ENCODE measurements at places on chromosomes 5 and 9. TPM values are rescaled to one million over a fixed set of nuclear protein-coding genes. Genes with fewer than 3 reads are reported as not detected.

Gene CER1
- not detected for total RNA-seq

Gene PCDHB12
- total RNA-seq, result not detected

Gene IRX2
- total RNA-seq, result 1.3 TPM

Gene SOWAHA
- 0.14 TPM for total RNA-seq

Gene IL5
- total RNA-seq, result not detected

Gene BRD3
- 16.1 TPM for total RNA-seq

Gene LHX6
- total RNA-seq, result 0.24 TPM

Gene MYMK
- total RNA-seq, result not detected

Gene ADGRD2
- total RNA-seq, result not detected

Gene SLCO6A1
- total RNA-seq, result not detected

Gene LHX2
- total RNA-seq, result 4.7 TPM

Gene THG1L
- 29.8 TPM for total RNA-seq

Gene FBXL7
- total RNA-seq, result 1.6 TPM

Gene CENPK
- 35.5 TPM for total RNA-seq

Gene SLC34A3
- total RNA-seq, result 0.13 TPM

Gene NMUR2
- total RNA-seq, result not detected

Gene NR5A1
- not detected for total RNA-seq

Gene HSPA4
- total RNA-seq, result 197 TPM

Gene DDX4
- total RNA-seq, result 0.02 TPM

Gene RXFP3
- total RNA-seq, result not detected

Gene NXNL2
- 0.54 TPM for total RNA-seq

Gene PCA3
- not detected for total RNA-seq

Gene LCN1
- not detected for total RNA-seq

Gene FSD1L
- total RNA-seq, result 2.9 TPM

Gene LRRC19
- total RNA-seq, result not detected

Gene DOK3
- 4.7 TPM for total RNA-seq

Gene FREM1
- not detected for total RNA-seq

Gene BARX1
- total RNA-seq, result 12.5 TPM

Gene PHF24
- total RNA-seq, result 0.26 TPM

Gene FAM78A
- 1.1 TPM for total RNA-seq

Gene PIP5K1B
- total RNA-seq, result not detected

Gene AGXT2
- total RNA-seq, result not detected

Gene SARDH
- total RNA-seq, result 0.09 TPM

Gene HSDL2
- total RNA-seq, result 28.2 TPM

Gene FBP1
- not detected for total RNA-seq

Gene PTPRD
- 0.26 TPM for total RNA-seq

Gene TRAF1
- 8.1 TPM for total RNA-seq

Gene CCNO
- total RNA-seq, result 8.9 TPM

Gene IFNW1
- not detected for total RNA-seq

Gene CDH6
- 0.19 TPM for total RNA-seq

Gene SMARCA2
- total RNA-seq, result 25.7 TPM

Gene SLC6A7
- not detected for total RNA-seq

Gene LRRTM2
- not detected for total RNA-seq

Data from A549 treated with CpdA at 1 μM for 4 hours (cell line).